ENCODE measurements at places on chromosomes 7 and 10.
A peak's percentile ranks its signal among the peaks of the same experiment; 100 is the strongest.

- DNase-seq, result no peak
These were observed 365.2 kb upstream of the MEOX2 start for GRCh38 chr7:16051561-16052255.

- DNase-seq, result no peak
These were observed 758.0 kb upstream of the LRRTM3 start for GRCh38 chr10:66167816-66168215.

GRCh38 chr10:71434760-71435394 lies 38.2 kb downstream of the CDH23 start:
- DNase-seq, result no peak

DNA sequence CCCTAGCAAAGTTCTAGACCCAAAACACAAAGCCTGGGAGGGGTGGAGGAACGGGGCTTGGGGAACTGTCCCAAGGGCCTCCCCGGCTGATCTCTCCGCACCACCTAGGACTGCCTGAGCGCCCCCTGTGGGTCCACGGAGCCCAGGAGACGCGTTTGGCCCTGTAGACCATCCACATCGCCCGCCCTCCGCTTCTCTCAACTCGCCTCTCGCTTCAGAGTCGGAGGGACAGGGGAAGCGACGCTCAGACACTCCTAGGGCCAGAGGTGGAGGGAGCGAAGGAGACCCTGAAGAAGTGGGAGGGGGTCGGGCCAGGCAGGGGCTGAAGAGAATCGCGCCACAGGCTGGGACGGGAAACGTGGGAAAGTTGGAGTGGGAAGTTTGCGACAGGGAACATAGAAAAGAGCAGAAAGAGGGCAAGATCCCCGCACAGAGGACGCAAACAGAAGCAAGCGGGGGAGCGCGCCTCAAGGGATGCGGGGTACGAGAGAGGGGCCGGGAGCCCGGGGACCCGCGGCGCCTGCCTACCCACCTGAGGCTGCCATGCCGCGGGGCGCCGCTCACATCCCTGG lies 378 bp downstream of the PIK3AP1 start:
- DNase-seq, result peak; percentile 75

DNA sequence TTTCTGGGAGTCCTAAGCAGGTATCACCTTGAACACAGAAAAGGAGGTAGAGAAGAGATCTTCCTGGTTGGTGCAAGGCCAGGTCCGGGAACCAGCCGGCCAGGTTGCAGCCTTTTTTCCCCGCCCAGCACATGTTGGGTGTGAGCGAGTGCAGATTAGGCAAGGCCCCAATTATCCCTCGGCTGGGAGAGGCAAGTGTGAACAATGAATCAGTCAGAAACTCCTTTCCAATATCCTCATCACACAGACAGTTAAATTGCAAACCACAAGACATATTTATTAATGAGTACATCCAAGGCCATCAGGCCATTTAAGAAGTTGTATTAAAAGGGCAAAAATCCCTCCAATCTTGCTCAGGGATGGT lies 115.0 kb upstream of the AFAP1L2 start:
- DNase-seq, result no peak

DNA sequence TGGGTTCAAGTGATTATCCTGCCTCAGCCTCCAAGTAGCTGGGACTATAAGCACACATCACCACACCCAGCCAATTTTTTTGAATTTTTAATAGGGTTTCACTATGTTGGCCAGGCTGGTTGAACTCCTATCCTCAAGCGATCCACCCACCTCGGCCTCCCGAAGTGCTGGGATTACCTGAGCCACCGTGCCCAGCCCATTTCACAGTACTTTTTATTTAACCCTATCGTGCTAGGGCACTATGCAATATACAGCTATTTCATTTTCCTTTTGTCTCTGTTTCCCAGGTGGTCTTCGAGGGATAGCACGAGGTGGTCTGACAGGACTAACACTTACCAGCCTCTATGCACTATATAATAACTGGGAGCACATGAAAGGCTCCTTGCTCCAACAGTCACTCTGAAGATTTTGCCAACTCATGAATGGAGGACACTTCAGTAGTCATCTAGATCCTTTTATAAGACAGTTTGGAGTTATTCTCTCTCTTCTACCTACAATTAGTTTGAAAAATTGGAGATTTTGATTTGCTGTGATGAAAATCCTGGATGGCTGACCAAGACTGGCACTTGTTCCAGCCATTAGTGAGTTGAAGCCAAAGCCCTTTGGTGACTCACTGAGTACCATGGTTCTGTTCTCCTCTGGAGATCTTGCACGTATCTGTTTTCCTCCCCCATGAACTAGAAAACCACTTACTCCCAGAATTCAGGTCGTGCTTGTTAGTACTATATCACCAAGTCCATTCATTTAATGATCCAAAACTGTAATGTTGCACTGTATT lies 27.3 kb downstream of the NCOA4 start:
- no peak for DNase-seq

- no peak for DNase-seq
These were observed 159.1 kb downstream of the ARHGAP12 start for GRCh38 chr10:31769564-31769963.

DNA sequence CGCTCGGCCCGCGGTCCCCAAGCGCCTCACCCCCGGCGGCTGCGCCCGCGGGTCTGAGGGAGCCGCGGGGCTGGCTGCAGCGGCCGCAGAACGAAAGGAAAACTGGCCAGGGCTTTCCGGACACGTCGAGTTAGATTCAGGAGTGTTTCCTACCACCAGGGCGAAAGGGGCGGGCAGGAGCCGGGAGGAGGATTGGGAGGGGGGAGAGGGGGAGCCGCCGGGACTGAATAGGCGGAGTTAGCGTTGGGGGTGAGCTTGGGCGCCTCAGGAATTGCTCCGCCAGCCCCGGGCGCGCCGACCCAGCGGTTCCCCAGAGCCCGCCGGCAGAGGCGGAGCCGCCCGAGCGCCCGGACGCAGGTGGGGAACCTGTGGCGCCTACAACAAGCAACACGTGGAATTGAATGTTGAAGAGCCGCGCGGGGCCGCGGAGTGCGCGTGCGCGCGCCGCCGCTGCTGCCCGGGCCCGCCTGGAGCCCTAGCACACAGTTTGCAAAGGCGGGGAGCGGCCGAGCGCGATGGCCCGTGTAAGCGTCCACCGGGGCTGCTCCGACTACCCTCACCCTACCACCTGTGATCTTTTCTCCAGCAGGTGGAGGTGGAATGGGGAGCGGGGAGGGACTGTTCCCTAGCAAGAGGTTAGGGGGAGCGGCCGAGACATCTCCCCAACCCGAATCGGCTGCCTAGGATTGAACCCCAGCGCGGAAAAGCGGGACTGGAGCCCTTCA lies at the start of gene CADPS2:
TSS of gene CADPS2 (minus strand) at position 104 of the 725 bp plus-strand sequence. CDS start 123 bp downstream, outside the sequence.
- DNase-seq, result peak; percentile 83

DNA sequence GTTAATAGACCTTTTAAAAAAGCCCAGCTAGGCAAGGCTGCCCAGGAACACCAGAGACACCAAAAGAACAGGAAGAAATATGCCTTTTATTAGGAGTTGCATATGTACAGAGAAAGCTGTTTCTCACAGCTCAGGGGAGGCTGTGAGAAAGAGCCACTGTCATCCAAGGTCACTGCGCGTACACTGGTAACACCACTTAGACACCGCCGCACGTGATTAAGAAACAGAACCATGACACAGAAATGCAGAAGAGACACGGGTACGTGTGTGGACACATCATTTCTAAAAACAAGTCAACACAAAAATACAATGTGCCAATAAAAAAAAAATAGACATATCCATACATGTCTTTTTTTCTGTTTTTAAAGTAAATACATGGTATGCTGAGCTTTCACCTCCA lies 705.6 kb downstream of the PARD3 start:
- DNase-seq, result no peak

DNA sequence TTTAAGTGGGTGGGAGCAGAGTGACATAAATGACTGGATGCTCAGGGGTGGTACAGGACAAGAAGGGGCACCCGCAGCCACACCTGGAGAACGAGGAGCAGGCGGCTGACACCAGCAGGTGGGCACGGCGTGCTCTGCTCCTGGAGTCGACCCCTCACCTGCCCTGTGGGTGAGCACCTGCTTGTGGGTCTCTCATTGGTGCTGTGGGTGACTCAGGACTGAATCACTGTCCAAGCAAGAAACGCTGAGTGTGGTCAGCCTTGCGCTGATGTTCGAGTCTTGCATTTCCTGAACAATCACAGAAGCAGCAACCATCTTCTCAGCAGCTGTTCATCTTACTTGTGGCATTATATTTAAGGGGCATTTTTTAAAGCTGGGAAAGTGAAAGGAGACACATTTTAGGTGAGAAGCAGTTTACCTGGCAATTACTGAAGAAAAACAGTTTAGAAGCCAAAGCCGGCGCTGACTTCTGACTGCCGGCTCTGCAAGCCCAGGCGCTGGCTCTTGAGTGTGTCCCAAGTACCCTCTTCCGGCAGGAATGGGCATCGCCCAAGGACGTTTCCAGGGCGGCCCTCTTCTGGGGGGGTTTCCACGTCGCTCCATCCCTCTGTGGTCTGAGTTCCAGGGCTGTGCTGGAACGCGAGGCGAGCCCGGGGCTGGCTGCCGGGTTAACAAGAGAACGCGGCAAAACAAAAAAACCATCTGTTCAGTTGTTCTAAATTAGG lies 145.2 kb upstream of the PFKP start:
- DNase-seq, result no peak

GRCh38 chr7:8386926-8387550 lies 46.4 kb upstream of the NXPH1 start:
- no peak for DNase-seq

GRCh38 chr7:101173752-101174244 lies 6.3 kb downstream of the NAT16 start:
- peak; percentile 32 for DNase-seq

DNA sequence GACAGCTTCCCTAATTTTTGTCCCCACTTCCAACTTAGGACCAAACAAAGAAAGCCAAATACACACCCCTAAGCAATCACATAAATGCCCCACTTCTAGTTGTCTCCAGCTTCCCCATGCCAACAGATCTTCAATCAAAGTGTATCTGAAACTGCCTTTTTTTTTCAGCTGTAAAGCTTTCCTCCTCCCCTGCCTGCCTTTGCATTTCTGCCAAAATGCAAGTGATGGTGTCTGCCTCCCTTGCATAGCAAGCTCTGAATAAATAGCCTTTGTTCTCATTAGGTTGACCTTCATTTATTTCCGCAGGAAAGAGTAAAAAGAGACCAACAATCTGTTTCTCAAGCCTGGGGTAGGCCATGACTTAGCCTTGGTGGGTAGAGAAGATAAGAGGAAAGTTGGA lies 459.4 kb downstream of the GPAM start:
- no peak for DNase-seq

DNA sequence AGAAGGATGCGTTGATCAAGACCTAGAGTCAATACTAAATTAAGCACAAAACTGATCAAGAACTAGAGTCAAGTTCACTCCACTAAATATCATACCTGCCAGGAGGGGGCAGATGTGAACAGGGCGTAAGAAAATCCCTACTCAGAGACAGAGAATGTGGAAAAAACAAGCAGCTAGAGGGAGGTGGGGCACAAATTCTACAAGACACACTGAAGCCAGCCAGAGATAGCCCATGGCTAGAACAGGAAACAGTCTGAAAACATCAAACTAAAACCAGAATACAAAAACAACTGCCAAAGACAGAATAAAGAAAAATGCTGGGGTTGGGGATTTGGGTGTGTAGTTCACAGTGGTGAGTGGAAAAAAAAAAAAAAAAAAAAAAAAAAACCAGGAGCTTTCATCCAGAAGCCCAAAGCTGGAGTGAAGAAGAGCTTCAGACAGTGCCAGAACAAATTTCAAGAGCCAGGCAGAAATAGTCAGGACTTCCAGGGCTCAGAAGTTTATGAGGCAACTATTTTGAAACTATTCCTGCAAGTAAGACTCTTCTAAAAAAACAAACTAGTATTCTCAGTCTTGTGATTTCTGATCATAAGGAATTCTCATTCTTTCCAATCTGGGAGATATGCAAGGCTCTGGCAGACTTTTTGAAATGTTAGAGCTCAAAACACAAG lies 118.3 kb downstream of the CCDC71L start:
- peak; percentile 66 for DNase-seq

DNA sequence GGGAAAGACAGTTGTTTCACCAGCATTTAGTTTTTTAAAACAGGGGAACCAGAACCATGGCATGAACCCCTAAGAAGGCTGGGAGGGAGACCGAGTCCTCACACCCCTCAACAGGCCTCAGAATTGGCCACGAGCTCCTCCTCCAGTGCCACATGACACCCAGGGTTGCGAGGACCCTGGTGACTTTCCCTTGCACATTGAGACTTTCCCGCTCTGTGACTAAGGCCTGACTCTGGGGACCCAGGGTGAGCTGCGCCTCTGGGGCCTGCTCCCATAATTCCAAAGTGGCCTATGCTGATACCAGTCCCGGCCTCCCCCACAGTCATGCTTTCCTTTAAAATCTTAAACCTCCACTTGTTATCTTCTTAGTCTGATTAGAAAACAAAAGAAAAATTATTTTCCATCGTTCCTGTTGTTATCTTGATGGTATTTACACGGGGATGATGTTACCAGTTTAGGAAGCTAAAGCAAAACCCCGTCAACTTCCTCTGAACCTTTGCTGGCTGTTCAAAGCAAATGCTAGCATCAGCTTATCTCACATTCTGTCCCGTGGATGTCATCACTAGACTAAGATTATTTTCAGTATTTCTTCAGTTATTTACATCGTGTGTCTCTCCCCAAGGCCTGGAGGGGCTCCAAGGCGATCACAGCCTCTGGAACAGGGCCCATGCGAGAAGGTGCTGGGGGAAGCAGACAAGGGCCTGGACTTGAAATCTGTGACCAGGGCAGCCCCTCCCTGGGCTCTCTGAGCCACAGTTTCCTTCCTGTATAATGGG lies 42.1 kb downstream of the FAM53B start:
- DNase-seq, result no peak

DNA sequence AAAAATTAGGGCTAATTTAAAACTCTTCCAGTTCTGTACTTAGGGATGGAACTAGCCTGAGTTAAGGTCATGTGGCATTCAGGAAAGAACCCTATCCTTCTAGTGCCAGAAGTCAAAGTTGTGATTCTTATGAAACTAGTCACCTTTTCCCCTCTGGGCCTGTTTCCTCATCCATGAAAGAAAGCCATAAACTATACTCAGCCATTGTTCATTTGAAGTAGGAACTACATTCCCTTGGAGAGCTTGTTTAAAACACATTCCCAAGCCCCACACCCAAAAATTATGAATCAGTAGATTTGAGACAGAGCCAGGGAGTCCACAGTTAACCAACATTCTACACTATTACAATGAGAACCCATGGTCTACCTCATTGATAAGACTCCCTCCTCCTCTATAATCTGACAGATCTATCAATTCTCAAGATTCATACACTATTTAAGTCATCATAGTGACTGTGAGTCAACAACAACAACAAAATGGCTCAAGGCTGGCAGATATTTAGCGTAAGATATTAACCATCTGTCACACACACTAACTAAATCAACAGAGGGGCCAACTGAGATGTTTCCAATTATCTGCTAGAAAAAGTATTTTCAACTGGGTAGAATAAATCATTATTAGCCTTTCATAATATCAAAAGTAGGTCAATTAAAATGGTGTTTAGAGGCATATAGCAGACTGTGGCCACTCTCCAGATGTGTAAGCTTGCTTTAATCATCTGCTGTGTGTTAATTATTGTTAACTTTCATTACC lies 102.3 kb downstream of the SLC25A13 start:
- DNase-seq, result no peak

DNA sequence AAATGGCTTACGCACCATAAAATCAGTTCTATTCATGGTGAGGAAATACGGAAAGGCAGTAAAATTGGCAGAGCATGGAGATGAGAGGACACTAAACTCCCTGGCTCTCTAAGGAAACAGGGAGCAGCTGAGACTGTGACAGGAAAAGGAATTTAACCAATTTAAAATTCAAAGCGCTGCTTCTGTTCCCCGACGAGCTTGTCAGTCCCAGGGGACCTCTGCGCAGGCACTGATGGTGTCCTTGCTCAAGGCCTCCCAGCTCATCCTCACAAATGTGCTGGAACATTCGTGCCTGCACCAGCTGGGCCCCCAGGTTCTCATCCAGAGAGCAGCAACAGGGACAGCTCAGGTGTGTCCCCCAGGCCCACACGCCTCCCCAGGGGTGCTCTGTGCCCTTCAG lies 101.4 kb downstream of the MAD1L1 start:
- no peak for DNase-seq
